ENCODE measurements at places on chromosomes 4 and X. TPM values are rescaled to one million over a fixed set of nuclear protein-coding genes. Genes with fewer than 3 reads are reported as not detected.

GRCh38 chr4:20591571-20591970, 108.7 kb upstream of the PACRGL start:
- H3K4me1 ChIP-seq = no peaks in the 10 kb centered on the region
- H3K36me3 ChIP-seq = no peaks in the 10 kb centered on the region
- no peak overlapping the region for H3K4me3 ChIP-seq
- H3K27me3 ChIP-seq = no peaks in the 10 kb centered on the region

Gene VCX2
- not detected for total RNA-seq

Gene BEND2
- not detected for total RNA-seq

DNA sequence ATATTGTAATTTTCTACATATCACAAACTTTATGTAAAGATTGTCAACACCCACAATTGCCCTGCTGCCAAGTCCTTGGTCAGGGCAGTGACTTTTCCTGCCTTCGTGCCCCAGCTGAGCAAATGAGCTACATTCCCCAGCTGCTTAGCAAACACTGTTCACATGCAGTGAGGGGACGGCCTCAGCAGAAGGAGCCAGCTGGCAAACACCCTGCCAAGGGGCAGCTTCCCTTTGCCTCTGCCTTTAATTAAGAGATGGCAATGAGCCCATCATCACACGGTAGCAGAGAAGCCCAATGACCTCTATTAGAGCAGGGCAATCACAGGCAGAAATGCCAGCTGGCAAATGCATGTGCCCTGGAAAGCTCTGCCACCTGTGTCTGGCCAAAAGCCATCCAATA, 253.4 kb downstream of the EPHA5 start:
- no peaks in the 10 kb centered on the region for H3K36me3 ChIP-seq
- no peaks in the 10 kb centered on the region for H3K4me1 ChIP-seq
- H3K4me3 ChIP-seq = no peak overlapping the region

GRCh38 chr4:188783606-188784160, 644.4 kb downstream of the TRIML1 start:
- no peaks in the 10 kb centered on the region for H3K4me1 ChIP-seq
- H3K27ac ChIP-seq = no peak overlapping the region
- no peak overlapping the region for H3K4me3 ChIP-seq
- no peaks in the 10 kb centered on the region for H3K27me3 ChIP-seq

DNA sequence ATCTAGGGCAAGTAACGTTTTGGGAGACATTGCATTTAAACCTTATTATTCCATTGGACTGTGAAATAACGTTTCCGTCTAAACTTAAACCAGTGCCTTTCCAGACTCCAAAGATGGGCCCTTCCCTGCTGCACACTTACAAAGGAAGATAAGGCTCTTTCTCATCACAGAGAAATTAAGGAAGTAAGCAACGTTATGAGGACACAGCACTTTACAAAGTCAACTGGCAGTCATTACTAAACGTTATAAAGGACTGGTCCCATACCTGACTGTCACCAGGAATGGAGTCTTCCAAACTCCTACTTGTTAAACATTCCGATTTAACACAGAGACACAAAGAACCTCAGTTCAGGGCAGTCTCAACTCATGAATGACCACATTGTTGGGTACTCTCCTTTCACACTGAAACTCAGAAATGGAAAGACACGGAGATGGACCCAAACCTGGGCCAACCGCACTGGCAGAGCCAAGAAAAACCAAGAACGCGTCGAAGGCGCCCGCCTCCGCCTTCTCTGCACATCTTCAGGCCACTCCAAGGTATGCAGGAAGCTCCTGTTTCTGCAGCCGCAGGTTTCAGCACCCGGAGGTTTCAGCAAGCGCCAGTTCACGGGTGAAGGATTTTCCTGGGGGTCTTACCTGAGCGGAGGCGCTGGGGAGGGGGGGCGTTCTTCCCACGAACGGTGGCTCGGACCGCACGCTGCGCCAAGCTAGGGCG, 670 bp downstream of the PAPSS1 start:
- peaks cover 2% of the 10 kb centered on the region for H3K36me3 ChIP-seq

- no peaks in the 10 kb centered on the region for H3K4me1 ChIP-seq
- no peaks in the 10 kb centered on the region for H3K27me3 ChIP-seq
- no peak overlapping the region for H3K4me3 ChIP-seq
- no peak for DNase-seq
- no peak overlapping the region for H3K27ac ChIP-seq
Measured at GRCh38 chr4:125283707-125284279, 31.0 kb upstream of the FAT4 start.

Gene CT47B1
- not detected for total RNA-seq

DNA sequence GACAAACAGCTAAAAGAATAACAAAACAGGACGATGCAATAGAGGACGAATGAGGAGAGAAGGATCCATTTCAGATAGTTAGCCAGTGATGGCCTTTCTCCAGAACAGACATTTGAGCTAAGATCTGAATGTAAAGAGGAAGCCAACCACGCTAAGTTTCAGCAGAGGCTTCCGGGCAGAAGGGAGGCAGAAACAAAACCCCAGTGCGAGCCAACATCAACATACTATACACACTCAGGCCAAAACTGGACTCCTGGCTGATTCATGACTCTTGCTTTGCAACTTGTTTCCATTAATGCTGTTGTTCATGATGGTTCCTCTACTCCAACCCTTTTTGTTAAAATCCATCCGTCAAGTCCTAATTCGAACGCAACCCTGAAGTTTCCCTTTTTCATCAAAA, 730.3 kb downstream of the TRIML1 start:
- H3K4me3 ChIP-seq = no peak overlapping the region
- H3K27me3 ChIP-seq = no peaks in the 10 kb centered on the region
- no peaks in the 10 kb centered on the region for H3K4me1 ChIP-seq
- no peak for DNase-seq
- H3K27ac ChIP-seq = no peak overlapping the region

- no peak overlapping the region for H3K27ac ChIP-seq
- no peak overlapping the region for H3K4me3 ChIP-seq
- H3K4me1 ChIP-seq = no peaks in the 10 kb centered on the region
Measured at GRCh38 chr4:185846505-185847150, 34.6 kb upstream of the SORBS2 start.

GRCh38 chrX:155242300-155242699, 22.0 kb downstream of the RAB39B start:
- no peak overlapping the region for H3K27ac ChIP-seq
- H3K4me1 ChIP-seq = no peaks in the 10 kb centered on the region
- H3K36me3 ChIP-seq = peaks cover 14% of the 10 kb centered on the region

GRCh38 chr4:182768838-182769237, 148.3 kb downstream of the DCTD start:
- DNase-seq = no peak
- no peak overlapping the region for H3K4me3 ChIP-seq
- H3K36me3 ChIP-seq = no peaks in the 10 kb centered on the region
- no peak overlapping the region for H3K27ac ChIP-seq

GRCh38 chr4:86203176-86203575, 156.7 kb downstream of the MAPK10 start:
- H3K4me1 ChIP-seq = no peaks in the 10 kb centered on the region
- H3K27me3 ChIP-seq = no peaks in the 10 kb centered on the region
- H3K27ac ChIP-seq = no peak overlapping the region
- DNase-seq = no peak
- H3K36me3 ChIP-seq = no peaks in the 10 kb centered on the region

DNA sequence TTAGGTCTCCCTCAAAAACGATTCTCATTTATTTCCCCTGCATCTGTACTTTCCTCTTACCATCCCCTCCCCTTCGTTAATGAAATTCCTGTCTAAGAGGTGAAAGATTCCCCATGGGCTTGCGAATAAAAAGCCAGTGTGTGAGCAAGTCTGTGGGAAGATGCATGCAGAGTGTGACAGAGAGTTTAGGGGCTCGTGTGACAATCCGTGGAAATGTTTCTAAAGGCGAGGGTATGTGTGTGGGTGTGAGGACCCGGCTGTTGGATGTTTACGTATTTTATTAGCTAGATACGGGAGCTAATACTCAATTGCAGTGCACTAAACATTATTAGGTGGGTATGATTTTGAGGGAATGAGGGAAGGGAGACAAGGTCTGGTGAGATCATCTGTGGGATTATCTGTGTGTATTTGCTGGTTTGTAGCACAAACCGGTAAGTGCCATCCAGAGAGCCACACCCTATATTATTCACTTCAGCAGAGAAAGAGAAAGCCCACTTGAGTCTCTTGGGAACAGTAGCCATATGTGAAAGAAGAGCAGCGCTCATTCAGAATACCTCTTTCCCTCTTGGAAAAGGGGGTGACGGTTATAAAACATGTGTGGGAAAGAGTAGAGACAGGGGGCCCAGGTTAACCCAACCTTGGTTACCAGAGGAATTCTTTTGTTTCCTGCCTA, 893 bp upstream of the HOPX start:
- H3K4me1 ChIP-seq = peaks cover 23% of the 10 kb centered on the region
- DNase-seq = no peak
- peaks cover 46% of the 10 kb centered on the region for H3K27me3 ChIP-seq
- no peak overlapping the region for H3K4me3 ChIP-seq

Gene BEX1
- total RNA-seq = not detected

GRCh38 chr4:99960648-99961047, 10.6 kb upstream of the H2AZ1 start:
- H3K27ac ChIP-seq = no peak overlapping the region
- H3K4me3 ChIP-seq = no peak overlapping the region
- peaks cover 12% of the 10 kb centered on the region for H3K4me1 ChIP-seq
- peaks cover 10% of the 10 kb centered on the region for H3K27me3 ChIP-seq

Gene ALAS2
- total RNA-seq = not detected

GRCh38 chr4:8079031-8079885, 79.4 kb downstream of the ABLIM2 start:
- DNase-seq = no peak
- H3K4me3 ChIP-seq = no peak overlapping the region
- no peaks in the 10 kb centered on the region for H3K36me3 ChIP-seq

DNA sequence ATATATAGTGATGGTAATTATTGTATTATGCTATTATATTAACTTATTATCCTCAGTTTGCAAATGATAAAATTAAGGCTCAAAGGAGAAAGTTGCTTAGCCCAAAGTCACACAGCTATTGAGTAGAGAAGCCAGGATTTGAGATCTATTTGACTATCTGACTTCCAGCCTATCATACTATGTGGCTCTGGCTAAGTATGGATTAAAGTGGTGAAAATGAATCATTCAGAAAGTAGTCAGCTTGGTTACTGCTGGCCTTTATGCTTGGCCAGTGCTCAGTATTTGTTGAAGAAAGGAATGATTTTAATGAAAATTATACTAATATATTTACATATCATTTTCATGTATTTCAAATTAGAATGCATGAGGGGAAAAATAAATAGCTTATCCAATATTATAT, 219.8 kb downstream of the SHROOM3 start:
- no peak for DNase-seq
- H3K27ac ChIP-seq = no peak overlapping the region
- H3K4me3 ChIP-seq = no peak overlapping the region
- no peaks in the 10 kb centered on the region for H3K4me1 ChIP-seq

- no peak overlapping the region for H3K27ac ChIP-seq
- H3K4me3 ChIP-seq = peak overlapping the region; percentile 25
- no peaks in the 10 kb centered on the region for H3K36me3 ChIP-seq
- H3K27me3 ChIP-seq = peaks cover 18% of the 10 kb centered on the region
Measured at GRCh38 chrX:130321550-130321949, 18.2 kb upstream of the SLC25A14 start.

- H3K4me1 ChIP-seq = peaks cover 3% of the 10 kb centered on the region
- no peak for DNase-seq
- H3K36me3 ChIP-seq = no peaks in the 10 kb centered on the region
- H3K27ac ChIP-seq = no peak overlapping the region
Measured at GRCh38 chrX:148441387-148441786, 59.0 kb upstream of the AFF2 start.

DNA sequence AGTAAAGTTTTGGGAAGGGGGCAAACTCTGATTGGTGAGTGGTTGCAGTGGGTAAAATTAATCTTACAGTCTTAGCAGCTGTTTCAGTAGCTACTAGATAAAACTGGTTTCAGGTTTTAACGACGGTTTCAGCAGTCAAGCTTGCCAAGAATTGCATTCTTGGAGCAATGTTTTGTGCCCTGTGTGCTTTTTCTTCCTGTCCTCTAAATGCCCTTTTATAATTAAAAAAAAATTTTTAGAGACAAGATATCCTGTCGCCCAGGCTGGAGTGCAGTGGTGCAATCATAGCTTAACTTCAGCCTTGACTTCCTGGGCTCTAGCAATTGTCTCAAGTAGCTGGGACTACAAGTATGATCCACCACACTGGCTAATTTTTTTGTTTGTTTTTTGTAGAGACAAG, 6.3 kb upstream of the PPEF2 start:
- peaks cover 9% of the 10 kb centered on the region for H3K36me3 ChIP-seq
- DNase-seq = no peak
- H3K27me3 ChIP-seq = no peaks in the 10 kb centered on the region
- H3K27ac ChIP-seq = no peak overlapping the region
- no peak overlapping the region for H3K4me3 ChIP-seq
- no peaks in the 10 kb centered on the region for H3K4me1 ChIP-seq
